SIG-M5 (cell line): ENCODE measurements at places on chromosomes 11 and 22.

GRCh38 chr11:2816523-2816922 is 69.1 kb downstream of the CDKN1C start:
- DNase-seq: no peak

DNA sequence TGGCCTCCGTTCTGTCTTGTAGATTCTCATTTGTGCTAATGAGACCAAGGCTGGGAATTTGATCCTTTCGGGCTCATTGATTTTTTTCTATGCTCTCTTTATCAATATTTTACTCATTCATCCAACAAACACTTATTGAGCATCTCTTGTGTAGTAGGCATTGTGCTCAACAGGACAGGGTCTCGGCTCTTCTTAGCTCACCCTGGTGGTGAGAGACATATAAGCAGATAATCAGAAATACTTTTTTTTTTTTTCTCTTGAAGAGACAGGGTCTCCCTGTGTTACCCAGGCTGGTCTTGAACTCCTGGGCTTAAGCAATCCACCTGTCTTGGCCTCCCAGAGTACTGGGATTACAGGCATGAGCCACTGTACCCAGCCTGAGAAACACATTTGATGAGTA is 48.0 kb upstream of the SLC5A1 start:
- no peak for DNase-seq

GRCh38 chr11:73229321-73229895 is 11.3 kb downstream of the P2RY2 start:
- no peak for DNase-seq

DNA sequence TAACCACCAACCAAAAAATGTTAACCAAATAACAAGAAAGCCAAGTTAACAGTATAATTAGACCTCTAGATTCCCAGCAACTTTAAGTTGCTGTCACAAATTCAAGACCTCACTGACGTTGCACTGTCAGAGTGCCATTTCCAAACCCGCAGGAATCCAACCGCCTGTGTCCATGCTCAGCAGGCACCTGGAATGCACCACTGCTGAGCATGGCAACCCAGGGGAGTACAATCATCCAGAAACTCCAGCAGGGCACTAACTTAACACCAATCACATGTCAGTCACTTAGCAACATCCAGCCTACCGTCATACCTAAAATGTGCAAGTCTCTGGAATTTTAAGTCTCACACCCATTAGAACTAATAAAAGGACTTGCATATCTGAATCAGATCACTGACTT is 48.8 kb downstream of the SMCO4 start:
- no peak for DNase-seq

- no peak for DNase-seq
Measured at GRCh38 chr11:42840860-42841259, 470.9 kb upstream of the API5 start.

DNA sequence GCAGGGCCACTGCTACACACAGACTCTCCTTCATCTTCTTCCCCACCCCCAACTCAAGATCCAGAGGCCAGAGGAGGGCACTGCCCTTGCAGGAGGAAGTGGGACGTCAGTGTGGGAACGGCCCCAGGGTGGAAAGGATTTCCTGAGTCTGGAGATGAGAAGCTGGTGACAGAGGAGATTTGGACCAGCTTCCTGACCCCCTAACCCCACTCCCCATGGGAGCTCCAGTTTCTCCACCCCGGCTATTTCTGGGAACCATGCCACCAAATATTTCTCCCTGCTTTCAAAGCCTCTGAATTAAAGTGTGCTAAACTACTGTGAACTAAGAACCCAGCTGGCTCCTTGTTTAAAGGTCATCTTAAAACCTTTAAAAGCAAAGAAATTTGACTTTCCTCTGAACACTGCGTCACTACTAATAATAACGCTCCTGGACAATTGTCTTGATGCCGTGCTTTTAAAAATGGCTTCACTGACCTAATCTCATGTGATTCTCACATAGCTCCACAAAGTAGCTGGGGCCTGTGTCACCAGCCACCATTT is 46.6 kb downstream of the CWC15 start:
- DNase-seq: no peak

DNA sequence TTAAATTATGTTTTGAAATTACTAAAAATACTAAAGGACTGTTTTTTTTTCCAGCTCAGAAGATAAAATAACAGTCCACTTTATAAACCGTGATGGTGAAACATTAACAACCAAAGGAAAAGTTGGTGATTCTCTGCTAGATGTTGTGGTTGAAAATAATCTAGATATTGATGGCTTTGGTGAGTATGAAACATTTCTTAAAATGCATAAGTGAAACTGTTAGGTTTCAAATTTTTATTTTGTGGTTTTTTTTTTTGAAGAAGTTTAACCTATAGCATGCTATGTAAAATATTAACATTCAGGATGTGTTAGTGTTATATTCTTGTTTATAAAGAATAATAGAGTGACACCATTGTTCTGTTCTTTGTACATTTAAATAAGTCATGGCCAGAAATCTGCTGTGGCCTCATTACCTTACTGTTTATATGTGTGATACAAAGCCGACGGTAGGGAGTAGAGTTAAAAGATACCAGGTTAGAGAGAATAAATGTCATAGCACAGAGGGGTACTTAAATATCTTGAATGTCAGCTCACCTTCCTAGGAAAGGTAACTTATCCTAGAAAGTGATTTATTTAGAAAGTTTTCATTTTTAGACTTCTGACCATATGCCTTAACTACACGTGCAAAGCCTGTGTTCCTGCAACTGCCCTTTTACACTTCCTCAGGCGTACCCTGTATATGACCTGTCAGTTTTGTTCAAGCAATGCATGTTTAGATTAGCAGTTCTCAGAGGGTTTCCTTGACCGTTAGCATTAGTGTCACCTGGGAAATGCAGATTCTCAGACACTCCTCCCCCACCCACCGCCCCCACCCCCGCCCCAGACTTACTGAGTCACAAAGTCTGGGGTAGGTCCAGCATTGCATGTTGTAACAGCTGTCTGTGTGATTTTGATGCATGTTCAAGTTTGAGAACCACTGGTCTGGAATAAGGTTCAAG is 6.3 kb downstream of the FDX1 start:
- no peak for DNase-seq

DNA sequence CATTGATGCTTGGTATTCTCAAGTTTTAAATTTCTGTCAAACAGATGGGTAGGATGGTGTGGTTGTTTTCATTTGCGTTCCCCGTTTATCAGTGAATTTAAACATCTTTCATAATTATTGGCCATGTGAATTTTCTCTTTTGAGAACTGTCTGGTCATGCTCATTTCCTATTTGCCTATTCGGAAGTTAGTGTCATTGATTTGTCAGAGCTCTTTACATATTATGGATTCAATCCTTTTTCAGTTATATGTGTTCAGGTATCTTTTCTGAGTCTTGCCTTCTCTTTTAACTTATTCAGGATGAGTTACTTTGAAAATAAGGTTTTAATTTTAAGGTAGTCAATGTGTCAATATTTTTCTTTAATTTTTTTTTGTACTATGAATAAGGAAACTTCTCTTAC is 315.7 kb downstream of the MN1 start:
- no peak for DNase-seq

- DNase-seq: no peak
Measured at GRCh38 chr22:42202048-42202447, 68.4 kb downstream of the TCF20 start.

DNA sequence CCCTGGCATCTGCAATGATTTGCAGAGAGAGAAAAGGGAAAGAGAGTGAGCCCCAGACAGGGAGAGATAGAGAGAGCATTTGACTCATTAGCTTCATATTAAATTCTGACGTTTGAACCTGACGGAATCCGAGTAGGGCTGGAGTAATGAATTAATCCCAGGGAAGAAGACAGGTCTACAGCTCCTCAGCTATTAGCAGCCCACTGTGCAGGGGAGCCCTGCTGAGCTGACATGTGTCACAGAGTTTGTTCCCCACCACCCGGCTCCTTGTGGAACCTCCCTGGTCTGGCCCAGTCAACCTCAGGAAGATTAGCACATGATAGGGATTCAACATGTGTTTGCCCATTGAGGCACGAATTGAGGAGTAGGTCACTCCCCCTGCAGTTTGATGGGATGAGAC is 404.0 kb downstream of the BUD13 start:
- no peak for DNase-seq

DNA sequence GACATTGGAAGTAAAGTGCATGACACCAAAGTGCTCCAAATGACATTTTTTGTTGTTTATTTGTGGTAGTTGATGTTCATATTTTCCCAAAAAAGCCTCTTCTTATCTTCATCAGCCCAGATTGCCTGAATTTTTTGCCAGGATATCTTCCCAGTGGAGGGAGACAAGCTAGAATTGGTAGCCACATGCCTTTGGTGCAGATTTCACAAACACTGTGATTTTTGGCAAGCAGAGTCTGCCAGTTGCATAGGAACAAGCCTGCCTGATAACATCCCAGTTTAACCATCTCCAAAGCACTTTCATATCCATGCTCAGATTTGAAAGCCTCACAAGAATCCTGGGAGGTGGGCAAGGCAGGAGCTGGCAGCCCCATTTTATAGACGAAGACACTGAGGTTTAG is 102.3 kb upstream of the SYT13 start:
- no peak for DNase-seq

DNA sequence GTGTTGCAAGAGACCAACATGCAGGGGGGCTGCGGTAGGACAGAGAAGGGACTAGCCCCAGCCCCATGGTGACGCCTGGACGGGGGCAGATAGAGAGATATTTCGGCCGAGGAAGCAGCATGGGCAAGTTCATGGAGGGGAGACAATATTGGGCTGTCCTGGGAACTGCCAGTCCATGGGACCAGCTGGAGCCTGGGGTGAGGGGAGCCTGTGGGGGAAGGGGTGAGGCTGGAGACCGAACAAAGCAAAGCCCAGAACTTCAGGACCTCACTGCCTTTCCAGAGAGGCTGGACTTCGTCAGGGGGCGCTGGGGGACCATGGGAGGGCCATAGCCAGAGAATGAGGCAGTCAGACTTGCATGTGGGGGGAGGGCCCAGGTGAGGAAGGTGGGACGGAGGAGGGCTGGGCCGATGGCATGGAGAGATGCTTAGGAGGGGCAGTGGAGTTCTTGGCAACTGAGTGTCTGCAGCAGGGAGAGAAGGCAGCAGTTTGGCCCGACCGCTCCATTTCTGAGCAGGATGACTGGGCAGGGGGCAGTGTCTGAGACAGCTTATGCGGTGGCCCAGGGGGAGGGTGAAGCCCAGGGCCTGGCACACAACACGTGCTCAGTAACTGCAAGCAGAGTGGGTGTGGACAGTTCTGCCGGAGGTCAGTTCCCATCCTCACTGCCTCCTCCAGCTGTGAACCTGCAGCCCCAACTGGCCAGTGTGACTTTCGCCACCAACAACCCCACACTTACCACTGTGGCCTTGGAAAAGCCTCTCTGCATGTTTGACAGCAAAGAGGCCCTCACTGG is 712 bp downstream of the UPK3A start:
- no peak for DNase-seq

DNA sequence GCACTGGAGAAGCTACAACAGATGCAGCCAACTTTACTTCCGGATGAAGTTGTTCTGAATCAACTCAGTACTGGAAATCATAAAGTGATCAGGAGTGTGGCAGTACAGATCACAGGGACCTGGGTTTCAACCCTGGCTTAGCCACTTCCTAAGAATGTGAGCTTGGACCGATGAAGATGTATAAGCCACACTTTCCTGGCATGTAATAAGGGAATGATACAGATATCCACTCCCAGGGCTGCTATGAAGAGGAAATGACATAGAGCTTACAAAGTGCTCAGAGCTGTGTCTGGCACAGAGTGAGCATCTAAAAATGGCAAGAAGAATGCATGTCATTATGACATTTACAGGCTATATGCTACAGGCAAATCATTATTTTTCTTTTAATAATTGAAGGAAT is 378.7 kb downstream of the NTM start:
- no peak for DNase-seq

GRCh38 chr11:36013950-36014897 is 70.4 kb downstream of the LDLRAD3 start:
- DNase-seq: no peak

DNA sequence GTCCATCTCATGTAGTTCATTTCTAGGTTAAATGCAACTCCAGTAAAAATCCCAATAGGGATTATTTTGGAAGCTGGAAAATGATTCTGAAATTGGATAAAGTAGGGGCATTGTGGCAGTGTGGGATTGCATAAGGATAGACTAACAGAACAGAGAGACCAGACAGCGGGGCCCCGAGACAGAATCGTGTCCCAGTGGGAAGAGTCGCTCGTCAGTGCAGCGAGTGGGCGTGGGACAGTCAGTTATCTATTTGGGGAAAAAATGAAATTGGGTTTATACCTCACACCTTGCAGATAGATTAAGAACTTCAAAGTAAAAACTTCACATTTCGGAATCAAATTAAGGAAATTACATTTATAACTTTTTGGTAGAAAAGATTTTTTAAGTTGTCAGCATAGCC is 10.6 kb downstream of the SART1 start:
- no peak for DNase-seq

- no peak for DNase-seq
Measured at GRCh38 chr22:26785932-26786331, 128.5 kb downstream of the MIAT start.

GRCh38 chr11:31921081-31921480 is 110.0 kb upstream of the PAX6 start:
- DNase-seq: no peak

- no peak for DNase-seq
Measured at GRCh38 chr11:75654314-75654713, 14.5 kb downstream of the MAP6 start.

- DNase-seq: no peak
Measured at GRCh38 chr22:43185860-43186261, 1.1 kb downstream of the TTLL12 start.

DNA sequence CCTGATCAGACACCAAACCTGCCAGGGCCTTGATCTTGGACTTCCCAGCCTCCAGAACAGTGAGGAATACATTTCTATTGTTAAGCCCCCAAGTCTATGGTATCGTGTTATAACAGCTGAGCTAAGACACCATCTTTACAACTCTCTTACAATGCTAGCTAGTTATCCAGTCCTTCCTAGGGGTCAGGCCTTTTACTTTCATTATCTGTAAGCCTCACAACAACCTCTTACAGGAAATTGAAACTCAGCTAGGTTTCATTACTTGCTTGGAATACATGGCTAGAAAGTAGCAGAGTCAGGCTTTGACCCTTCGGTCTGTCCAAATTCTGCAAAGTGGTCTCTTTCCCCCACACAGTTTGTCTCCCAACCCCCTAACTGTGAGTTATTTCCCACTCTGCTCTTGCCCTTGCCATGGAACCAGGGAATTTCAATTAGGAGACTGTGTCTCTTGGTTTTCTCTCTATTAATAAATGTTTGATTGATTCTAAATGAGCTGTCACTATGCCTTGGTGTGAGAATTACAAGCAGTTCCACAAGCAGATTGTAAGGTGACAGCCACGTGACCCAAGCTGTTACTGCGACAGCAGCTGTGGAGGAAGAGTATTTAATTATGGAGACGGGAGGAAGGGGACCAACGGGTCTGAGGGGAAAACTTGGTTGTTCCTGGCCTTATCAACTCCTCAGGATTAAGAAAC is 38.4 kb upstream of the CLMP start:
- DNase-seq: no peak

- no peak for DNase-seq
Measured at GRCh38 chr11:119673052-119673758, 55.8 kb downstream of the NECTIN1 start.

DNA sequence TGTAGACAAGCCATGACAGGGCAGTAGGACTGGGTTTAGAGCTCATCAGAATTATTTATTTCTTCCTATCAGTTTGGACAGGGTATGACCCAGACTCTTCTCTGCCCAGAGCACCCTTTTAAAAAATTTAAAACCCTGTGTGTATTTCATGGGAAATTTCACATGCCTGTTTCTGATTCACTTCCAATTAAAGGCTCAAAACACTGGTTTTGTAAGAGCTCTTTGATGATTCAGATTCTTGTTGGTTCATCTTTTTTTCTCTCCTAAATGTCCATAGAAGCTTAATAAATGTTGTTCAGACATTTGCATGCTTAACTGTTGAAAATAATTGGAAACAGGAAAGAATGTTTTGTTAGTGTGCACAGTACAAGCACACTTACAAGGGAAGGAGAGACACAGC is 13.8 kb downstream of the FLI1 start:
- no peak for DNase-seq
